NCI-H1092 treated with DMSO at 0.1 percent for 48 hours (cell line): ENCODE measurements at places on chromosomes 7 and 10.

- DNase-seq = no peak
Observed at GRCh38 chr7:47666164-47666862, 84.4 kb upstream of the TNS3 start.

GRCh38 chr10:49654036-49654693 is 25.3 kb upstream of the C10orf53 start:
- DNase-seq = no peak

- no peak for DNase-seq
Observed at GRCh38 chr7:102275123-102275703, 11.5 kb upstream of the SH2B2 start.

- DNase-seq = no peak
Observed at GRCh38 chr7:24871770-24872169, 108.2 kb downstream of the OSBPL3 start.

DNA sequence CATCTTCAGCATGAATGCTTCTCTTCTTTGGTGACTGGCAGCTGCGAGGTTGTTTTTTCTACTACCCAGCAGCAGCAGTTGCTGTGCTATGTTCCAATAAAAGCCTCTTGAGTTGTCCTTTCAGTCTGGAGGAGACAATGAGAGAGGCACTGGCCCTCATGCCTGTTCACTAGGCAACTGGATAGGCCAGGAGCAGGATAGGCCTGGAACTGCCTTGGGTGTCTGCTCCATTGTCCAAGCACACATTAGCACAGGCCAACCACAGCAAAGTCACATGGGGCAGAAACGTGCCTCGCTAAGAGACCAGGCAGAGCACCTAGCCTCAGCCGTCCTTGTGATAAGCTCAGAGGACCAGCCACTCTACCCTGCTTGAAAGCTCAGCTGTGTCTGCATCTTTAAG is 76.9 kb upstream of the PDCD4 start:
- peak; percentile 94 for DNase-seq

DNA sequence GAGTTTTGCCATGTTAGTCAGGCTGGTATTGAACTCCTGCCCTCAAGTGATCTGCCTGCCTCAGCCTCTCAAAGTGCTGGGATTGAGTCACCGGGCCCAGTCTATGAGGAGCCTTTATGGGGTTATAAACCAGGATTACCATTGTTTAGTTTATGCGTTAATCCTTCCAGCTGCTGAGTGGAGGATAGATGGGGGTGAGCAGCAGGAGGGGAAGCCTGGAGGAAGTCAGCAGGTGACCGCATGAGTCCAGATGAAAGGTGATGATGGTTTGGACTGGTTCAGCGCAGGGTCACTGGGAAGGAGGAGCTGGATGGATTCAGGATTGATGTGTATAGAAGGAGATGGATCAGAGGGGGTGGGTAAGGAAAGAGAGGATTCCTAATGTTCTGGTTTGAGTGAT is 197.1 kb downstream of the ADAM12 start:
- DNase-seq = no peak

DNA sequence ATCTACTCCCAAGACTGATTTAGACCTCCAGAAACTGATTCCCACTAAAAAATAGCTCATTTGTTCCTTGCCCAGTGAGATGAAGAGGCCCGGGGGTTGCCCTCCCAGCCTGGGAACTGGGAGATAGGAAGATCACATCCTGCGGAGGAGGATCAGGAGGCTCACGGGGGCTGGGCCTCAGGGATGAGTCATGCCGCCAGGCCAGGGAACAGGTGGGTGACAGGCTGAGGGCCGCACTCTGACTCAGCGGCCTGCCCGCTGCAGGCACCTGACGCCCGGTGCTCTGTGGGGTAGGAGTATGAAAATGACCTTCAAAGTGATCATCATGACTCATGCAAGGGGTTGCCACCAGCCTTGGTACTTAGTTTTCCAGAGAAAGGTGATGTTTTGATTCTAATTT is 104.5 kb upstream of the ZPBP start:
- DNase-seq = no peak

GRCh38 chr10:73786512-73786885 is 1.1 kb downstream of the ZSWIM8 start:
- no peak for DNase-seq

- no peak for DNase-seq
Observed at GRCh38 chr10:28585076-28585475, 52.2 kb downstream of the WAC start.

DNA sequence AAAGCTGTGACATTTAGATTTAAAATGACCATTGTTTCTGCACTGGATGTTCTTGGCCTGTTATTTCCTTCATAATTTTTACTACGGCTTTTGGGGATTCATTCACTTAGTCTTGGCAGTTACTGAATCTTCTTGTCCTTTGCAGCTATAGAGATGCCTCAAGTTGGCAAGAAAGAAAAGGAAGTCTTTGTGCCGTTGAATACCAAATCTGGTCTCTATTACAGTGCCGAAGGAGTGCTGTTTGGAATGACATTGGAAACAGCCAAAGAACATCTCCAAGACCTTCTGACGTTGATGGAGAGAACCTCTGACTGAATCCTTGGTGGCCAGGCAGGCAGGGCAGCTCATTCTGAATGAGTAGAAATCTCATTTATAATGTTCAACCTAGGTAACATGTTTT is 54.3 kb upstream of the NRP1 start:
- DNase-seq = no peak

GRCh38 chr10:127150136-127150535 is 46.3 kb downstream of the INSYN2A start:
- no peak for DNase-seq

DNA sequence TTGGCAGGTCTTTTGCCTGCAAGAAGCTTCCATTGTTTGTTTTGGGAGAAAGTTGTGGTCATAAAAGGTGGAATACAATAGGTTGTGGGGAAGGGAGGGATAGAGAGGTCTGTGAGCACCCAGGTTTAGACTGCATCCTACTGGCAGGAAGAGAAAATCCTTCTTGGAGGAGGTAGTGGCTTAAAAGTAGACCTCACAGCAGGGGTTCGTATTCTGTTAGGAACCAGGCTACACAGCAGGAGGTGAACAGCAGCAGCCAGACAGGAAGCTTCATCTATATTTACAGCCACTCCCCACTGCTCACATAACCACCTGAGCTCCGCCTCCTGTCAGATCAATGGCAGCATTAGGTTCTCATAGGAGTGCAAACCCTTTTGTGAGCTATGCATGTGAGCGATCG is 245.3 kb downstream of the NSUN6 start:
- no peak for DNase-seq

DNA sequence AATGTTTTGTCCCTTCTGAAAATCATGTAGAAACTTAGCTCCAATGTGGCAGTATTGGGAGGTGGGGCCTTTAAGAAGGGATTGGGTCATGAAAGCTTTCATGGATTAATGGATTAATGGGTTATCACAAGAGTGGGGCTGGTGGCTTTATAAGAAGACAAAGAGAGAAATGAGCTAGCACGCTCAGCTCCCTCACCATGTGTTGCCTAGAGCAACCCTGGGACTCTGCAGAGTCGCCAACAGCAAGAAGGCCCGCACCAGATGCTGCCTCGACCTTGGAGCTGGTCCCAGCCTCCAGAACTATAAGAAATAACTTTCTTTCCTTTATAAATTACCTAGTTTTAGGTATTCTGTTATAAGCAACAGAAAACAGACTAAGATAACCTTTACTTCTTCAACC is 74.9 kb upstream of the HECW1 start:
- no peak for DNase-seq

- no peak for DNase-seq
Observed at GRCh38 chr7:92586403-92586802, 3.8 kb downstream of the FAM133B start.

DNA sequence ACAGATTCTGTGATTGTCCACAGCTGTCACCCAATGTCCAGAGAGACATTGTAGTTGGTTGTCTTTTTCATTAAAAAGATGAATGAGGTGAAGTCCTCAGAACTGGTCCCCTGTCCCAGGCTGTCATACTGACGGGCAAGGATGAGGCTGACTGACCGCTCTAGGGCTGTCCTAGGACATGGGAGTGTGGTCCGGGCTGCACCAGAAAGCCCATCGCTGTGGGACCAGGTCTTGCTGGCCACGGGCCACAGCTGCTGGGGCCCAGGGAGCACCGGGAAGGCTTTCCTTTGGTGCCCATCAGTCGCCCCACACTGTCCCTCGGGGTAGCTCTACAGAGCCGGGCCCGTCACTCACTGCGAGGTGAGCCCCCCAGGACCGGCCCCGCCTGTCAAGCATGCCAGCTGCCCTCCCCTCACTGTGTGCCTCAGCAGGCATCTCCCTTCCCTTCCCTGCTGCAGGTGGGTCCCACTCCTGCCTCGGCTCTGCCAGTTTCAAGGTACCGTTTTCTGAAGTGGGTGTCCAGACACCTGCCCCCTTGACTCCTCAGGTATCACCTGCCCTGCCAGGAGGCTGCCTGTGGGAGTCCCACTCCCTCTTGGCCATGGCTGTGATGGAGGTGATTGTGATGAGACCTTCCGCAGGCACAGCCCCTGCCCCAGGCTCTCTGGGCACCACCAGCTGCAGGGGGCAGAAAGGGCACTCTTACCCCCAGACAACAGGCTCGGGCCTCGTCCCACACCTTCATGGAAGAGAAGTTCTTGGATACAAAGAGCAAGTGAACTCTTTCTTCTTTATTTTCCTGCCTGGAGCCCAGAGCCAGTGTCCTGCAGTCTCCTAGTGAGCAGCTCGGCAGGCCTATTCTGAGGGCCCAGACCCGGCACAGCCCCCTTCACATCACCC is 21.7 kb downstream of the LRRC27 start:
- DNase-seq = no peak

DNA sequence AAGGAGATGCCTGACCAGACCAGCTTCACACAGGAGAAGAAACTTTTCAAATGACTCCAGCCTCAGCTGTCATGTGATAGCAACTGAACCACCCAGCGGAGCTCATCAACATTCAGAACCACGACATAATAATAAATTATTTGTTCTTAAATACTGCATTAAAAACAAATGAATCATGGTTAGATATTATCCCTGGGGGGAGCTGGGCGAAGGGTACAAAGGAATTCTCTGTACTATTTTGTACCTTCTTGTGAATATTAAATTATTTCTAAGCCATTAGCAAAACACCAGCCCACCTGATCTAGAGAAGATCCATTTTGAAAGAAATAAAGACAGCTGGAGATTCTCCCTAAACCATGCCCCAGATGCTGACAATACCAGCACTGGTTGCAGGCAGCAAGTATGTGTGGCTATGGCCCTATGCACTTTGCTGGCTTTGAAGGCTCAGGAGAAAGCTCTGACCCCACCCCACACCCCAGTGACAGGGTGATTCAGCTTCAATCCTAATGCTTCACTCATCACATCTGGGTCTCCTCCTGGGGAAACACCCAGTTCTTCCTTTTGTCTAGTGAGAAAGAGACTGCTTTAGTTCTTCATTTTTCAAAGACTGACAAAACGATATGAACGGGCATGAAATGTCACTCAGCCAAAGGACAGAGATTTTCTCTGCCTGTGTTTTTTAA is 45.5 kb upstream of the NKX2-3 start:
- no peak for DNase-seq

GRCh38 chr7:99786726-99787335 is 2.8 kb upstream of the CYP3A4 start:
- DNase-seq = no peak

- DNase-seq = no peak
Observed at GRCh38 chr7:87885018-87885417, 8.7 kb downstream of the DBF4 start.

DNA sequence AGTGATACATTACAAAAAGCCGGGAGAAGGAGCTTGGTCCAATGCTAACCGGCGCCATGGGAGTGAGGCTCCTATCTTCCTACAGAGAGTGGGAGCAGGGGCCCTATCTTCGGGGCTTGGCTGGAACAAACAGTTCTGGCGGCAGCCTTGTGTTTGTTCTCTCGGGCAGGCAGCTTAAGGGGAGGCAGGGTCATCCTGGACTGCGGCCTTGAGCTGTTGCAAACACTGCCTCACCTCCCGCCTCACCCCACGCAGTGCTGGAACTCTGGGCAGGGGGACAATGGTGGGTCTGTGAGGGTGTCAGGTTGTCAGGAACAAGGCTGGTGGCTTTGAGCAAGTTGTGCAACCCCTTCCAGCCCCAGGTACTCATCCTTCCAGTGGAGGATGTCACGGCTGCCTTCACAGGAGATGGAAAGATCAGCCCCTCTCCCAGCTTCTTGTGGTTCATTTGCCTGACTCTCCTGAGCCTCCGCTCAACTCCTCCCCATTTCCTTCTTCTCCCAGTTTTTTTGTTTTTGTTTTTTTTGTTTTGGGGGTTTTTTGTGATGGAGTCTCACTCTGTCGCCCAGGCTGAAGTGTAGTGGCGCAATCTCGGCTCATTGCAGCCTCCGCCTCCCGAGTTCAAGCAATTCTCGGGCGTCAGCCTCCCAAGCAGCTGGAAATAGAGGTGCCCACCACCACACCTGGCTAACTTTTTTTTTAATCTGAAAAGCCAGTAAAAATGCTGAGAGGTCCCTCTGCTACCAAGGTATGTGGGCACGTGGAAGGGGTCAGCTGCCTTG is 57.4 kb downstream of the SPOCK2 start:
- DNase-seq = no peak

GRCh38 chr7:13832346-13832745 is 157.1 kb downstream of the ETV1 start:
- no peak for DNase-seq

DNA sequence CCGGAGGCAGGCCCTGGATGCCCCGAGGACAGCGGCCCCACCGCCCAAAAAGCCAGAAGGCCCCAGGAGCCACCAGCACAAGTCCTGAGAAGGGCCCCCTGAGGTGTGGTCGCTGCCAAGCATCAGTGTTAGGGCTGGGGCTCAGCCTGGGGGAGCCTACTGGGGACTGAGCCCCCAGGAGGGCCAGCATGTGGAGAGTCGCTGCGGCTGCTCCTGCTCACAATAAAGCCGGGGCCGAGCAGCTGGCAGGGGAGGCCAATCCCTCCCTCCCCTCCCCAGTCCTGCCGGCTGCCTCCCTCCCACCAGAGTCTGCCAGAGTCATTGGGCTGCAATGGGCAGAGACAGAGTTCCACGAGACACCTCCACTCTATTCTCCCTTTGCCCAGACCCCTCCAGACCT is 3.1 kb upstream of the ASIC3 start:
- no peak for DNase-seq

DNA sequence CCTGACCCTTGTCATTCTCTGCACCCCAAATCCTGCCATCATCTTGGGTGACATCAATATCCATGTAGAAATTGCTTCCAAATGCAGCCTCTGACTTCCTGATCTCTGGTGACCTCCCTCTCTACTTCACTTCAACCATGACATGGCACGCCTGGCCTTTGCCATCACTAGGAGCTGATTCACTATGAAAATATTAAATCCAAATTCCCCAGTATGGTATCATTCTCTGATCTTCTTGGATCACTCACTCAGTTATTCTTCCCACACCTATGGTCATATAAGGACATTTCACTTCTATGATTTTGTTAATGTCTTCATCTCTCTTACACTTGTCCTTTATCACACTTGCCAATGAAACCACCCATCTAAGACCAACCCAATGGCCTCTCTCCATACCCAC is 73.7 kb upstream of the ODAD2 start:
- DNase-seq = no peak
